ENCODE measurements at places on chromosomes 7 and 10.
A peak's percentile ranks its signal among the peaks of the same experiment; 100 is the strongest.

- no peaks in the 10 kb centered on the region for H3K4me1 ChIP-seq
- no peak overlapping the region for H3K27ac ChIP-seq
- no peaks in the 10 kb centered on the region for H3K27me3 ChIP-seq
- no peak overlapping the region for H3K4me3 ChIP-seq
Observed at GRCh38 chr7:104410742-104411141, 82.3 kb downstream of the LHFPL3 start.

DNA sequence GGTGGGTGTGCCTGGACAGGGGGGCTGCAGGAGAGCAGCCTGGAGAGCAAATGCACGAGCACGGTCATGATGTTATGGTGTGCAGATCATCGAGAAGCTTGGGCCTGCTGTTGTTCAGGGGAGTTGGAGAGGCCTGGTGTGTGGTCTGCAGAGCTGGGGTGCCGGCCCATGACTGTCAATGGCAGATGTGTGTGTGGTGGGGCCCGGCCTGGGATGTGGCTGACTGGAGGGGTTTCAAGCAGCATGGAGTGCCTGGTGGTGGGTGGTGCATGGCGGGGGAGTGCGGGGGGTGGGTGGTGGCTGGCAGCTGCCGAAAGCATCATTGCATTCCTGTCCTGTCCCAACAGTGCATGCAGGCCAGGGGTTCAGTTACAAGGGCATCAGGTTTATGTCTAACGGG is 122.6 kb downstream of the DOCK1 start:
- H3K36me3 ChIP-seq, result no peaks in the 10 kb centered on the region
- no peaks in the 10 kb centered on the region for H3K27me3 ChIP-seq
- no peaks in the 10 kb centered on the region for H3K4me1 ChIP-seq
- no peak overlapping the region for H3K4me3 ChIP-seq
- H3K27ac ChIP-seq, result no peak overlapping the region

GRCh38 chr10:54800741-54801421 is at the start of gene PCDH15:
Gene PCDH15 (minus strand): TSS chr10:54801231. CDS start chr10:54664262, 136,969 bp downstream.
- H3K27me3 ChIP-seq, result no peaks in the 10 kb centered on the region
- no peak within 1 kb of the TSS for H3K27ac ChIP-seq
- H3K4me3 ChIP-seq, result no peak within 1 kb of the TSS
- no peak for DNase-seq

GRCh38 chr10:92961638-92962037 is 99.0 kb upstream of the CYP26C1 start:
- no peak for DNase-seq
- no peaks in the 10 kb centered on the region for H3K27me3 ChIP-seq
- no peak overlapping the region for H3K27ac ChIP-seq
- H3K36me3 ChIP-seq, result no peaks in the 10 kb centered on the region
- H3K4me1 ChIP-seq, result no peaks in the 10 kb centered on the region

DNA sequence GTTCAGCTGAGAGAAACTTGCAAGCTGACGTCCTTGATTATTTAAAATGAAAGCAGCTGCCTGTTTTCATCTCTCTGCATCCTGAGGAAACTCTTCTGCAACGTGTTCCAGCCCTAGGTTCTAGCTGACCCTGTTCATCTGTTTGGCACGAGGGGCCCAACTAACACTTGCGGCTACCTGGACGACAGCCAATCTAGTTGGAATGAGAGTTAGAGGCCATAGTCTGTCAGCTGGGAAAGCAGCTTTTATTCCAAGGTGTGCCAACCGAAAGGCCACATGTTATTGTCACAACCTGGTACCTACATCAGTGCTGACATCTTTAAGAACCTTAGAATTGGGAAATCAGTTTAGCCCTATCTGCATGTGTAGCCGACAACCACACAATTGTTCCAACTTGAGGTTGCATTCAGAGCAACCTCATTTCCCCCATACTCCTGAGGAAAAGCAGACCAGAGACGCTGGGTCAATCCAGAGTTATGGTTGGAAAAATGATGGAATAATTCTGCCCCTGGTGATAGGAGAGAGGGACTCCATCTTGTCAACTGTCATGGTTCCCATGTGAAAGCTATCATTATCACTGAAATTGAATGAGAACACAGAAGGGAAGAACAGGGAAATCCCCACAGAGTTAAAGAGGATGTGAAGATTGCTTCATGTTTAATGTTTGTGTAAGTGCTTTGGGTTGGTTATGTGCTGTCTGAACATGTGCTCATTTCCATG is 121.6 kb downstream of the EGFR start:
- H3K4me3 ChIP-seq, result no peak overlapping the region
- no peak overlapping the region for H3K27ac ChIP-seq
- DNase-seq, result no peak
- H3K4me1 ChIP-seq, result peaks cover 4% of the 10 kb centered on the region
- H3K27me3 ChIP-seq, result peaks cover 30% of the 10 kb centered on the region
- H3K36me3 ChIP-seq, result no peaks in the 10 kb centered on the region

DNA sequence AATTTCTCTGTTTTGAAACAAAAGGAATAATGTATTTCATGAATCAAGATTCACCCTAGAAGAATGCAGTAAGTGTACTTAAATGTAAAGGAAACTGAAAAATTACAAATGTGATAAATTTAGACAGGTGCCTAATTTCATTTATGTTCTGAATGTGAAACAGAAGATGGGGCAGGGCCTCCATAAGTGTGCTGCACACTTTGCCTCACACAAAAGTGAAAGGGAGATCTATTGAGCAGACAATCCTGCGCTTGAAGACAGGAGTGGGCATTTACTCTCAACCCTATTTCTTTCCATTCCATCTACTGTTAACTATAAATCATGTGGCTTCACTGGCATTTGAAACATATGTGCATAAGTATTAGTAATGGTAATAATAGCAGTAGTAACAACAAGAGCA is 36.2 kb downstream of the GNG11 start:
- H3K4me3 ChIP-seq, result no peak overlapping the region
- DNase-seq, result no peak
- H3K27me3 ChIP-seq, result peaks cover 2% of the 10 kb centered on the region
- H3K4me1 ChIP-seq, result no peaks in the 10 kb centered on the region
- no peaks in the 10 kb centered on the region for H3K36me3 ChIP-seq

DNA sequence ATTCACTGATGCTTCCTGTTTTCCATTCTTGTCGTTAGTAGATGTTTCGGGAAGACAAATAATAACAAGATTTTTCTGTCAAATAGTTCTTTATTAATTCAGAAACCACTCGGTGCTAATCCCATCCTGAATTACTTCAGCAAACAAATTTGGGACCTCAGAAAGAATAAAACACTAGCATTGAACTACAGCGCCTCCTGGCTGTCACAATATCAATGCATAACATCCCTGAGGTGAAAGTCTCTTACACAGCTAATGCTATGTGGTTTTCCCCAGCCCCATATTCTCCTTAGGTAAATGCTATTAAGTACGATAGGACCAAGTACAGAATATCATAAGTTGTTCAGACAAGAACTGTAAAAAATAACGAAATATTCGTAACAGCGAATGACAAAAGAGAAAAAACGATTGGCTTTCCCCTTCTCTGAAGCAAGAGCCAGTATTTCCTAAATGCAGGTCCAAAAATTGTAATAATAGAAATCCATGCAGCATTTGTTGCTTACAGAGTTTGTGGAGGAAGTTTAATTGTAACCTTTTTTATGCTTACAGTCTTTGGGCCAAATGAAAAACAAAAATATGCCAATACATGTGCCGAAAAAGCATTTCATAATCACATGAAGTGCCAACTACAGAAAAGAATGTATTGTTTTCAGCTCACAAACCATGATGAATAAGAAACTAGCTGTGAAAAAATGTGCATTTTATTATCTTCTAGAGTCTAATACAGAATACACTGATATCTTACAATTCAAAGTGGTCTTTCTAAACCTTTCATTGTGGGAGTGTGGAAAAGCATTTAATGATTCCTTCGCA is 47.3 kb downstream of the MYPN start:
- DNase-seq, result no peak
- H3K27me3 ChIP-seq, result no peaks in the 10 kb centered on the region
- H3K27ac ChIP-seq, result no peak overlapping the region
- H3K4me1 ChIP-seq, result no peaks in the 10 kb centered on the region
- H3K4me3 ChIP-seq, result no peak overlapping the region

- no peak for DNase-seq
- peak overlapping the region; percentile 67 for H3K4me3 ChIP-seq
- H3K4me1 ChIP-seq, result peaks cover 12% of the 10 kb centered on the region
- H3K27ac ChIP-seq, result no peak overlapping the region
Observed at GRCh38 chr7:1290679-1291356, 58.1 kb downstream of the UNCX start.

DNA sequence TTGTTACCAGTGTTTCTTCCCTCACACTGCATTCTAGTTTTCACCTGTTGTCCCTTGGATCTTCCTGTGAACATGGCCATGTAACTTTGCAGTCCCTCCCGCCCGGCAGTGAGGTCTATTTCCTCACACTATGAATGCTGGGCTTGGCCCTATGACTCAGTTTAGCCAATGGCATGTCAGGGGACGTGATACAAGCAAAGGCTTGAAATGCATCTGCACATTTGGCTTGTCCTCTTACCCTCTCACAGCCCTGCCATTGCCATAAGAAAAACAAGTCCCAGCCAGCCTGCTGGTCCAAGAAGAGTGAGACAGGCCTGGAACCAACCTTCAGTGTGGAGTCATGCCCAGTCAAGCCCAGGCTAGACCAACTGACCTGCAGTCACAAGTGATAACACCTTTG is 17.1 kb upstream of the EZH2 start:
- H3K36me3 ChIP-seq, result no peaks in the 10 kb centered on the region
- H3K27me3 ChIP-seq, result no peaks in the 10 kb centered on the region
- H3K4me3 ChIP-seq, result no peak overlapping the region

GRCh38 chr7:47284691-47285635 is 296.9 kb downstream of the TNS3 start:
- no peaks in the 10 kb centered on the region for H3K27me3 ChIP-seq
- no peak overlapping the region for H3K27ac ChIP-seq
- DNase-seq, result no peak
- no peaks in the 10 kb centered on the region for H3K36me3 ChIP-seq
- H3K4me3 ChIP-seq, result no peak overlapping the region

DNA sequence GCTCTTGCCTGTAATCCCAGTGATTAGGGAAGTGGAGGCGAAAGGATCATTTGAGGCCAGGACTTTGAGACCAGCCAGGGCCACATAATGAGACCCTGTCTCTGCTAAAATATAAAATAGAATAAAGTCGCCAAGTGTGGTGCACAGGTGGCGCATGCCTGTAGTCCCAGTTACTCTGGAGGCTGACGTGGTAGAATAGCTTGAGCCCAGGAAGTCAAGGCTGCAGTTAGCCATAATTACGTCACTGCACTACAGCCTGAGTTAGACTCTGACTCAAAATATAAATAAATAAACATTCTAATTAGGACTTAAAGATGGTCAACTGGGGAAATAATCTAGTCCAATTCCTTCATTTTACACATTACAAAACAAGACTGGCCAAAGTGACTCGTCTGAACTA is 768 bp downstream of the CHCHD2 start:
- DNase-seq, result no peak
- H3K4me1 ChIP-seq, result peaks cover 32% of the 10 kb centered on the region
- peaks cover 3% of the 10 kb centered on the region for H3K27me3 ChIP-seq

- no peak for DNase-seq
- no peak overlapping the region for H3K4me3 ChIP-seq
- no peak overlapping the region for H3K27ac ChIP-seq
- no peaks in the 10 kb centered on the region for H3K4me1 ChIP-seq
Observed at GRCh38 chr10:96998329-96998888, 166.3 kb downstream of the LCOR start.

DNA sequence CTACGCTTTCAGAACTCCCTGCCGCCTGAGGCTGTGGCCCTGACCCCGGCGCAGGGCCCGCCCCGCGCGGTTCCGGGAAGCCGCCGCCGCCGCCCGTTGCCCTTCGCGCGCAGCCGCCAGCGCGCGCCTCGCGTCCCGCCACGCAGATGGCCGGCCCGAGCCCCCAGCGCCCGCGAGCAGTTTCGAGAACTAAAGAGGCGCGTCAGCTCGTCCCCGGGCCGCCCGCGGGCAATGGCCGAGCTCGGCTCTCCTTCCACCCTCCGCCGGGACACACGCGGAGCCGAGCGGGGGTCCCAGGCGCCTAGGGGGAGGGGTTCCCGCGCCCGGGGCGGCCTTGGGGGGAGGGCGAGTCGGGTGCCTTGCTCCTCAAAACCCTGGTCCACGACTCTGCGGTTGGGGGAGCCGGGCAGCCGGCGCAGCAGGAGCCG is 1.8 kb downstream of the HNRNPF start:
- peak overlapping the region; percentile 92 for H3K27ac ChIP-seq
- H3K27me3 ChIP-seq, result no peaks in the 10 kb centered on the region
- peak overlapping the region; percentile 97 for H3K4me3 ChIP-seq
- peaks cover 37% of the 10 kb centered on the region for H3K4me1 ChIP-seq
- DNase-seq, result peak; percentile 80

DNA sequence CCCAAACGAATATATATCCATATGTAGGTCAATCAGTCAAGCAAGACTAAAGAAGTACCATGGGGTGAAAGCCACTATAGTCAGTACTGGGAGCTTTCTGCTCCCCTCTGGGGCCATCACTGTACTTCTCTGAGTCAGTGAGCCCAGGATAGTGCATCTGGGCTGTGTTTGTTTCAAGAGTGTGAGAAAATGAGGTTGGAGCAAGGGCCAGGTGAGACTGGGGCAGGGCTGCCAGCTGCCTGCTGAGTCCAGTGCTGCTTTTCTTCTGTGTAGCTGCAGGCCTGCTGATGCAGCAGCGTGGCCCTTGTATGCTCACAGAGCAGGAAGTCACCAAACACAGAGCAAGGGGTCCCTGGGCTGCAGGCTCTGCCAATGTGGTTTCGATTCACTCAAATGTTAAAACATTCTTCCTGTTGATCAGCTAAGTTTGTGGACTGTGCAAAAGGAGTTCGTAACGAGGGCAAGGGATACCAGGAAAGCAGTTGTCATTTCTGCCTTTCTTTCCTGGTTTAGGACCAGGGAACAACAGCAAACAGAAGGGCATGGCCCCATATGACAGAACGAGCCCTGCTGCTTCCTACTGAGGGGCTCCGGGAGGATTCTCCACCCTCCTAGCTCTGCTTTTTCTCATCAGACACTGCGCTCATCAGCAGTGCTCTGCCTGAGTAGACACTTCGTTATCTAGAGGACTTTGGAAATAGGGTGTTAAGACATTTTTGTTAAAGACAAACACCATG is 65.4 kb upstream of the TNS3 start:
- peaks cover 9% of the 10 kb centered on the region for H3K36me3 ChIP-seq
- peak; percentile 56 for DNase-seq
- H3K4me1 ChIP-seq, result peaks cover 19% of the 10 kb centered on the region
- no peak overlapping the region for H3K27ac ChIP-seq

DNA sequence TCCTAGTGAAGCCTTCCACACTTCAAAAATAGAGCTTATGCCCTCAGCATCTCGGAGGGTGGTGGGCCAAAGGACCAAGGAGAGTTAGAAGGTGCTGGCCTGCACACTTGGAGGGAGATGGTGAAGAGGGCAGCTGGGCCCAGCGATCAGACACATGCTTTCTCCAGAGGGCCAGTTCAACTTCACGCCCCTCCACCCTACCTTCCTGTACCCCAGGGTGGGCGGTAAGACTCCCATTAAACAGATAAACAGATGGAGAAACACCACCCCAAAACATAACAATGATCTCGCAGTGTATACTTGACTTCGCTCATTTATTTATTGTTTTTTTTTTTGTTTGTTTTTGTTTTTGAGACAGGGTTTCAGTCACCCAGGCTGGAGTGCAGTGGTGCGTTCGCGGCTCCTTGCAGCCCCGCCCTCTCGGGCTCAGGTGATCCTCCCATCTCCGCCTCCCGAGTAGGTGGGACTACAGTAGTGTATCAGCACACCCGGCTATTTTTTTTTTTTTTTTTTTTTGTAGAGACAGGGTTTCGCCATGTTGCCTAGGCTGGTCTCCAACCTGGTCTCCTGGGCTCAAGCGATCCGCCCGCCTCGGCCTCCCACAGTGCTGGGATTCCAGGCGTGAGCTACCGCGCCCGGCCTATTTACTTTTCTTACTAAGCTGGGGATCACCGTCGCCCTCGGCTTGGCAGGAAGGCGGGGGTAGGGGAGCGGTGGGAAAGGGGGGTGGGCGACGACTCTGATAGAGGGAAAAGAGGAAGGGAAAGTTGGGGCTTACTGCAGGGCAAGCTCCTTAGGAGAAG is 1.8 kb downstream of the C10orf95 start:
- H3K4me3 ChIP-seq, result peak overlapping the region; percentile 94
- no peaks in the 10 kb centered on the region for H3K27me3 ChIP-seq
- peaks cover 7% of the 10 kb centered on the region for H3K36me3 ChIP-seq
- peaks cover 31% of the 10 kb centered on the region for H3K4me1 ChIP-seq
- peak; percentile 86 for DNase-seq
- H3K27ac ChIP-seq, result peak overlapping the region; percentile 89
